Caco-2 (cell line): ENCODE measurements at places on chromosomes 2 and 18.

- no peak for DNase-seq
Observed at GRCh38 chr18:21194871-21195771, 46.9 kb upstream of the GREB1L start.

DNA sequence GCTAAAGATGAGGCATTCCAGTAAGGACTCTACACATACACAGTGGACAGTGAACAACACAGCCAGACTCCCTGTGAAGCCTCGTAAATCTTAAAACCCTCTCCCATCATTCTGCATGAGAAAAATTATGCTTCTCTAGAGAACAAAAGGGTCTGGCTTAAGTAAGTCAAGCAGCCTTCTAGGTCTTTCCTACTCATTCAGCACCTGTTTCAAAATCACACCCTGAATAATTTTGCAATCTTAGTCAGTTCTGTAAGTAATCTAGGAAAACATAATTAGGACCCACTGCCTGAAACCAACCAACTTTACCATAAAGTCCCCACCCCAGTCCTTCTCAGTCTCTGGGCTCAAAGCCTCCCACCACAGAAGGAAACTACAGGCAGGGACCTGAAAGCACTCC is 19.7 kb downstream of the IAH1 start:
- DNase-seq: no peak

- DNase-seq: no peak
Observed at GRCh38 chr2:14569294-14569693, 63.2 kb upstream of the LRATD1 start.

- DNase-seq: no peak
Observed at GRCh38 chr2:20169796-20170703, 54.9 kb downstream of the SDC1 start.

DNA sequence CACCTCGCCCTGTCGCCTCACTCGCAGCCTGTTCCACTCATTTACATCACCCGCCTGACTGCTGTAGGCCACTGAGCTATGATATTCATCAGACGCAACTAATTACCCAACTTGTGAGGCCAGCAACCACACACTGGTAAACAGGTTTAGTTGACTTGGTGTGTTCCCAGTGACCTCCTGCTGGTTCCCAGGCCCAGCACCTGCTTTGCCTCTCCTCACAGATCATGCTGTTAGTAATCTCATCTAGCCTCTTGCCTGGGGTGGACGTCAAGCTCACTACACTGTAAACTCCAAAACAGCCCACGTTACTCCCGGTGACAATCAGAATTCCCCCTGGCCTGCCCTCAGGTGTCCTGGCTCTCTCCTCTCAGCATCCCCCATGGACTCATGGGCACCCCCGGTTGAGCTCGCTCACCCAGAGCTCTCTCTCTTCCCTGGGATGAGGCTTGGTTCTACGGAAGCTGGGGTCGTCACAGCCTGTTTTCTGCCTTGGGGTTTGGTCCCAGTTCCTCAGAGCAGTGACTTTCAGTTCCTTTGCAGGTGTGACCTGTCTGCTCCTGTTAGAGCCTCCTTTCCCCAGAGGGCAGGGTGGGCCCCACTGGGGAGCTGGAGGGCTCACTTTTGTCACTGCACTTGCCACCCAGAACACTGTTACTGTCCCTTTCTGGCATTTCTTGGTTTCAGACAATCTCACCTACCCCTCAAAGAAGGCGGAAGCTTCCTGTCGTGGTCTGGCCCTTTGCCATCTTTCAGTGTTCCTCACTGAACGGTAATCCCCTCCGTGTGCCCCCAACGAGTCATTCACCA is 40.3 kb downstream of the INPP5D start:
- no peak for DNase-seq

GRCh38 chr2:149389506-149390167 is 59.2 kb downstream of the LYPD6 start:
- DNase-seq: no peak

DNA sequence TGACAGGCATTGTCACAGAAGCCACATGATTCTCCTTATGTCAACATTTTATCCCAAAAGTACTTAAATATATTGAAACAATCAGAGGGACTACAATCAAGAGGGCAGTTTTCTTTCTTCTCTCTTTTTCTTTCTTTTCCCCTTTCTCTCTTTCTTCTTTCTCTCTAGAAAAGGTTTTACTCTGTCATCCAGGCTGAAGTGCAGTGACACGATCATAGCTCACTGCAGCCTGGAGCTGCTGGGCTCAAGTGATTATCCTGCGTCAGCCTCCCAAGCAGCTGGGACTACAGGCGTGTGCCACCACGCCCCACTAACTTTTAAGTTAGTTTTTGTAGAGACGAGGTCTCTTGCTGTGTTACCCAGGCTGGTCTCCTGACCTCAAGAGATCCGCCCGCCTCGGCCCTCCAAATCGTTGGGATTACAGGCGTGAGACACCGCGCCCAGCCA is 1.0 kb upstream of the PRKD3 start:
- no peak for DNase-seq

- no peak for DNase-seq
Observed at GRCh38 chr2:229856413-229856812, 65.4 kb downstream of the TRIP12 start.

DNA sequence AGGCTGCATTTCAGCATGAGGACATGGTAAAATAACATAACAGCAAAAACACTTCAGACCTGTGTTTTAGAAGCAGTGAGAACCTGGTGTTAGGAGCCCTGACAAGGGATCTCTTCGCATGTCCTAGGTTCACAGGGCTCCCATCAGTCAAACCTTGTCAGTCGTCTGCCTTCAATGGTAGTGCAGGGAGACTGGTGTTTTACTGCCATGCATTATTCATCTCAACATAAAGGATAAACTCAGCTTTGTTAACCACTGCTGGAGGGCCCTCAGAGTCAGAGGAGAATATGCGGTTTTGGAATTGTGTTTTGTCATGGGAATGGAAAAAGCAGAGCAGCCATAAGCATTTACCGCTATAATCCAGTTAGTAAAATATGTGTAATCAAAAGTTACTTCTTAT is 275.9 kb upstream of the GCFC2 start:
- DNase-seq: no peak

- DNase-seq: no peak
Observed at GRCh38 chr2:31236433-31237205, 2.7 kb downstream of the EHD3 start.

DNA sequence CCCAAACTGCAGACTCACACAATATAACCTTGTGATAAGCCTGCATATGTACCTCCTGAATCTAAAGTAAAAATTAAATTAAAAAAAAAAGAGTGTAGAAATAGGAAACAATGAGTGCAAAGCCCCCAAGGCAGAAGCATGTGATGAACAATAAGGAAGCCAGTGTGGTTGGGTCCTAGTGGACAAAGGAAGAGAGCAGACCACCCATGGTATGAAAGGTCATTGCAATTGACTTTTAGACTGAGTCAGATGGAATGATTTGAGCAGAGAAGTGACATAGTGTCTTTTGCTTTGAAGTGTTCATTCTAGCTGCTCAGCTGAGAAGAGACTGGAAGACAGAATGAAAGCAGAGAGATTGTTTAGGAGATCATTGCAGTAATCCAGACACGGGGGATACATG is 417.1 kb downstream of the RAD51AP2 start:
- no peak for DNase-seq

DNA sequence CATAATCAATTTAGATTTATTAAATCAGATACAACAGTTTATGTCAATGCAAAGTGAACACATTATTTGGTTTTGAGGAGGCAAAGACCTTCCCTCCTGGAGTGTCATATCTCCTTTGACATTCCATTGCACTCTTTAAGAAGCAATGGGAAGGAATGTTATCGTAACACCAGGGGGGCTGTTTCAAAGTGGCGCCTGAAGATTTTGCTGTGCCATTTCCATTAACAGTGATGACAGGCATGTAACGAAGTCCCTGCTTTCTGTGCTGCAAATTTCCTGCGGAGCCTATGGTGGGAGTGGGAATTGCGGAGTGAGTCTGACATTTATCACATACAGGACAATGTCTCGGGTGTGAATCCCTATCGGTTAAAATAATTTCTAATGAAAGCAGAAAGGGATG is 499.6 kb upstream of the RAB6C start:
- no peak for DNase-seq

DNA sequence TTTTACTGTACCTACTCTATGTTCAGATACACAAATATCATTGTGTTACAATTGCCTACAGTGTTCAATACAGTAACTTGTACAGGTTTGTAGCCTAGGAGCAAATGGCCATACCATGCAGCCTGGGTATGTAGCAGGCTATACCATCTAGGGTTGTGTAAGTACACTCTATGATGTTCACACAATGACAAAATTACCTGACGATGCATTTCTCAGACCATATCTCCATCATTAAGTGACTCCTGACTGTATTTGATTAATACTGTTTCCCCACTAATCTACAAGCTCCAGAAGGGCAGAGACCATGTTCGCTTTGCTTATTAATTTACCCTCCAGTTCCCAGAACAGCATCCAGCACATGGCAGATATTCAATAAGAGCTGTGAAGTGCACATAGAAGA is 372.2 kb downstream of the METTL4 start:
- no peak for DNase-seq

- no peak for DNase-seq
Observed at GRCh38 chr2:178208817-178209216, 14.5 kb downstream of the OSBPL6 start.

DNA sequence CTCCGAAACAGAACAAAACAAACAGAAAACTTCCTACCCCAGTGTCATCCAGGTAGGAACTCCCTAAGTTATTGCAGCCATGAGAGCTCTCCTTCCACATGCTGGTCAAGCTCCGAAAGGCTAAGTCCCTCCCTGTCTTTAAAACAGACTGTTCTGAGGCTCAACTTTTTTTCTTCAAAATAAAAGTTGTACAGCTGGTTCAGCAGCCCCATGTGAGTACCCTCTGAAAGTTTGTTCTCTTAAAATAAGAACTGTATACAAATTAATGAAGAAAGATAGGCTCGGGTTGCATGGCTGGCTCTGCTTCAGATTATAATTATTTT is at the start of gene PDE1A:
Gene PDE1A, minus strand, starts transcription at position 119 of the 323 bp plus-strand sequence.
- DNase-seq: no peak

DNA sequence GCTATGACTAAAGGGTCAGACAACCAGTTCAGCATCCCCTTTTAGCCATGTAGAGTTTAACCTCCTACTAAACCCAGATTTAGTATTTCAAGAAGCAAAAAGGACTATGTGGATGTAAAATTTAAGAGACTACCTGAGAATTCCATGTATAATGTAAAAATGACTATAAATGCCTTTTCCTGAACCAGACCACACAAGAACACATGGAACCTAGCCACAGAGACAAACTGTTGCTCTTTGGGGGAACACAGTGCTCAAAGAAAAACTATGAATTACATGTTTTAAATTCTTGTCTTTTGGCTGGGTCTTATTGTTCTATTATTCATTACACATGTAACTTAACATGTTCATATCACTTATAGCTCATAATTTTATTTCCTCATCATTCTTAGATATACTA is 192.8 kb downstream of the DNER start:
- DNase-seq: no peak

DNA sequence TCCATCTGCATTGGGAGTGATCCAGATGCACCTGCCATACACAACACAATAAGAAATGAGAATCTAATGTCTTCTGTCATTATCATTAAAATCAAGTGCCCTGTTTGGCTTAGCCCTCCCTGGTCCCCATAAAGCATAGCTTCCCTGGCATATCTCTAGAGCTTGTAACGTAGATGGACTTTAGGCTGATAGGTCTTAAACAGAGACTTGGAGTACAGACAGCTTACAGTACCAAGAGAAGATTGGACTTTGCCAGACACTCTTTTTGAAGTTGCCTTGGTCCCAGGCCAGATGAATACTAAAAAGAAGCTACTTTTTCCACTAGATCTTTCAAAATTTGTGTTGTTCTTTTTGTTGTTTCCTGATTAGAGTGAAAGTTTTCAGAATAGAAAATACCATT is 86.3 kb upstream of the UNC80 start:
- no peak for DNase-seq

- no peak for DNase-seq
Observed at GRCh38 chr2:43078301-43078700, 148.1 kb downstream of the ZFP36L2 start.

DNA sequence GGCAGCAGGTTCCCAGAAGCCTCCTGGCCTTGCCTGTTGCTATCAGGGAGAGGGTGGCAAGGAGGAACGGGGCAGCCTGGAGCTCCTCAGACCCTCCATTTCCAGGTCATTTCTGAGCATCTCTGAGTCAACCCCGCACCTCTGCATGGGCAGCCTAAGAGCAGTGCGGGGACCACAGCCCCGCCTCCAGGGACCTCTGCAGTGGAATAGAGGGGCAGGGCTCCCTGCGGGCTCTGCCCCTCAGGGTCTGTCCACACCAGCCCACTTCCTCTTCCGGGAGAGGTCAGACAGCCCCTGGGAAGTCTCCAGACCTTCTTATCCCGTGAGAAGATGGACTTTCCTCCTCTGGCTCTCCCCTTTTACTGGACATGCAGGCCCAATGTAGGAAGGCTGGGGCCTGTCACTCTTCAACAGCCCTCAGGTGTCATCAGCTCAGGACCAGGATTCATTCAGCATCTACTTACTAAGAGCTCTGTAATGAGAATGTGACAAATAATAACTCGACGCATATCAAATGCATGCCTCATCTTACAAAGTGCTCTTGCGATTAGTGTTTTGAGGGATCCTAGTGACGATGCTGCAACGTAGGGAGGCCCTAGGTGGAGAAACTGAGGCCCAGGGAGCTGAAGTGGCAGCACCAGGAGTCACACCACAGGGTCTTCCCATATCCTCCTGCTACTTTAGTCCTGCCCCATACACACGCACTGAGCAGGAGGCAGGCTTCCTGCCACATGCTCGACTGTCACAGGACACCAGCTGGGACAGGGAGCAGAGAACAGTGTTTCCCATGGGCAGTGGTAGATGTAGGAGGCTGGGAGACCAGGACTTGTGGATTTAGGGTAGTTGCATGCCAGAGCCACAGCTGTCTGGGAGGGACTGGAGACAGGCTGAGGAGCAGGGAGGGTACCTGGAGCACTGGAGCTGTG is 28.0 kb downstream of the SH2D6 start:
- no peak for DNase-seq

- DNase-seq: no peak
Observed at GRCh38 chr2:58535990-58536389, 294.9 kb upstream of the FANCL start.

GRCh38 chr2:233233618-233234230 is 17.7 kb upstream of the ATG16L1 start:
- no peak for DNase-seq

- DNase-seq: no peak
Observed at GRCh38 chr18:70028084-70028483, 80.4 kb upstream of the CD226 start.

- no peak for DNase-seq
Observed at GRCh38 chr2:65416945-65417344, 15.5 kb downstream of the SPRED2 start.

GRCh38 chr2:10328670-10329579 is 26.2 kb downstream of the HPCAL1 start:
- no peak for DNase-seq

DNA sequence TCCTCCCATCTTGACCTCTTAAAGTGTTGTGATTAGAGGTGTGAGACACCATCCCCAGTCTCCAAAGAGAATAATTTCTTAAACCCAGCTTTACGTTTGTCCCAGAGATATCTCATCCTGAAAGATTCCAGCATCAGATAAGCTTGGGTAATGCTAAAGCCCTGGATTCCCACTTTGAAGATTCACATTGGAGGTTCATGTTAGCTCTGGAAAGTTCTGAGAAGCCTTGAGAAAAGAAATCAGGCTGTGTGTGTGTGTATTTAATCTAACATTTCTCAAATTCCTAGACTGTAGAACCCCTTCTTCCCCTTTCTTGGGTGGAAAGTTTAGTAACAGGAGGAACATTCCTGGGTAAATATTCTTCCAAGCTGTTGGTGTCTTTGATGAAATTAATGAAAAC is 18.0 kb downstream of the ZNF532 start:
- DNase-seq: no peak
